ENCODE measurements at places on chromosomes 7 and 10.
A peak's percentile ranks its signal among the peaks of the same experiment; 100 is the strongest.

DNA sequence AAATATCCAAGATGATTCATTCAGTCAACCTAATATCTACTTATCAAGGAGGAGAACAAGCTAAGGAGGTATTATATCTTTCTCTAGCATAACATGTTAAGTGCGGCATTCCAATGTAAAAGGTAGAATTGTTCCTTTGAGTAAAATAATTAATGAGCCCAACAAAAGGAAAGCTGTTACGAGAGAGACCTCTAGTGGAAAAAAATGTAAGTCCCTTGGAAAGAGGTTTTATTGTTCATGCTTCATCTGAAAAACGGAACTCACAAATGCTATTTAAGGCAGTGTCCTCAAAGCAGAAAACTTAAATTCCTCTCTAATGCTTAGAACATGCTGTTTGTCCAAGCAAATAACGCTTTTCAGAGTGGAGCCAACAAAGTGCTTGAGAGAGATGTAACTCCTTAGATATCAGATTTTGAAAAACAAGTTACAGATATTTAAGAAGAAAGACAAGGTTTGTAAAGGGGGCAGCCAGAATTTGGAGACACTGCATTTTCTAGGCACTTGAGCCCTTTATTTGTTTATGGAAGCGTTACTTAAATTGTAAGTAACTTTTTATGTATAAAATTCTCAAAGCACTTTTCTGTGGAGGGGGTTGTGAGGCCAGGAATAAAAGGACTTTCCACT, 119.9 kb downstream of the TFEC start:
- DNase-seq: no peak

GRCh38 chr7:159121068-159121467, 23.6 kb downstream of the VIPR2 start:
- no peak for DNase-seq

DNA sequence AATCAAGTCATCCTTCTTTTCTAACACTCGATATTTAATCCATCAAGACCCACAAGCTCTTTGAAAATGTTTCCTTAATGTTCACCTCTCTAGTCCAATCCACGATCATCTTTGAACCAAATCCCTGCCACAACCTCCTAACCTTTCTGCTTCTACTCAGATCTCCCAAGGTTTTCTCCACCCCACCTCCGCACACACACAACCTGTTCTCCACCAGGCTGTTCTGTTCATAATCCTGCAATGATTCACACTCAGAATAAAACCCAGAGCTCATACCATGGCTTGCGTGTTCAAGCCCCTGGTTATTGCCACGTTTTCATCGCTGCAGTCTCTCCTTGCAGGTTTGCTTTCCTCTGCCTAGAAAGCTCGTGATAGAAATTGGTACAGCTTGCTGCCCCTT, 53.8 kb upstream of the BAMBI start:
- no peak for DNase-seq

DNA sequence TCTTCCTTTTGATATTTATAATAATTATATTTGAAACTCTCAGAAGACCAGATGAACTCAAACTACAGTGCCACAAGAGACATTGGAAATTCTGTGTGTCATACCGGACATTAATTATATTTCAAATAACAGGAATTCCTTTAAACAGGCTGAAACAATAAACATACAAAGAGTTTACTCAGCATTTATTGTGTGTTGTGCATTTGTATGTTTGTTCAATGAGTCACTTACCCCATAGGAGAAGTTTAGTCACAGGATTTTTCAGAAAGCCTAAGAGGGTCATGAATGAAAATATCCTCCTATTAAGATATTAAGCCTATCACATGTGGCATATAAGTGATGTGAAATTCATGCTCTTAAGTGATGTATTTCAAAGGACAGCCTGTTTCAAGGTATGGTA, 566.8 kb downstream of the CNTNAP2 start:
- no peak for DNase-seq

DNA sequence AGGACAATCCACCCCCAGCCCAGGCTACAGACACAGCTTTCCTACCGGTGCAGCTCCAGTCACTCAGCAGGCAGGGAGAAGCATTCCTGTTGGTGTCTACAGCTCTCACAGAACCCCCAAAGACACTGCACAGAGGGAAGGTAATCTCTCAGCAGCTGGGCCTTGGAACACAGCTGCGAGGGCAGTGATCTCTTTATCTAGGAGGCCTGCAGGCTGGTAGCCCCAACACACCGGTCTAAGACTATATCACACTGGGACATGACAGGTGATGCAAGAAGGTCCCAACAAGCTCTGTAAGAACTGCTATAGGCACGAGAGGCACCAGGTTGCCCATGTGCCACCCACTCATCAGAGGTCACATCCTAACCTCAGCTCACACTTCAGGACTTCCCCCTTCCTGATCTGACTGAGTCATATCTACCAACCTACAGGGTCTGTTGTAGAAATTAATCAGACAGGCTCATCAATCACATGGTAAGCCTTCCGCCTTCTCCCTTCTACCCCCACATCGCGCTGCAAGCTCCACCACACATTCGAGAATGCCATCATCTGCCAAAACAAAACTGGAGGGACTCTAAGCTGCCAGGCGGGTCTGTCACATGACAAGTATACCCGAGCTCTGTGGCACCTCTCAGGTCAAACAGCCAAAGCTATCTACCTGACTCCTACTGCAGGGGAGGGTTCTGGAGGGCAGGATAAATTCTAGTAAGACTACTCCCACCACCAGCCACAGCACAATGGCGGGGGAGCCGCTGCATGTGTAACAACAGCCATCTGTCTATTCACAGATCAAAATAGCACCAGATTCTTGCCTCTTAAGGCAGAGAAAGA, 26.1 kb downstream of the FAM53B start:
- peak; percentile 54 for DNase-seq

DNA sequence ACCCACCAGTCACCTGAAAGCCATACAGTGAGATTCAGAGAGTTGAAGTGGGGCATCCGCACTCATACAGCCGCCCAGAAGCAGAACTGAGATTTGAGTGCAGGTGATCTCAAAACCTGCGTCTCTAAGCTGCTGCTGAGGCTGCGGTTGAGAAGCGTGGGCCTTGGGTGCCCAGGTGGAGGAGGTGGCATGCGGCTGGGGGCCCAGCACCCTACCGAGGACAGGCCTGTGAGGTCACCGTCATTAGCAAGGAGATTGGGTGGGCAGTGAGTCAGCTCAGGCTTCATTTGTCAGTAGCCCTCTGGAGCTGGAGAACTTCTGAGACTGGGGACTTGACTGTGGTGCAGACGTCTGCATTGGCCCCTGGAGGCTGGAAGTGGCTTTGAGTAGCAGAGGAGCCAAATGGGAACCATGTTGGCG, 29.8 kb downstream of the ZMIZ1 start:
- no peak for DNase-seq

DNA sequence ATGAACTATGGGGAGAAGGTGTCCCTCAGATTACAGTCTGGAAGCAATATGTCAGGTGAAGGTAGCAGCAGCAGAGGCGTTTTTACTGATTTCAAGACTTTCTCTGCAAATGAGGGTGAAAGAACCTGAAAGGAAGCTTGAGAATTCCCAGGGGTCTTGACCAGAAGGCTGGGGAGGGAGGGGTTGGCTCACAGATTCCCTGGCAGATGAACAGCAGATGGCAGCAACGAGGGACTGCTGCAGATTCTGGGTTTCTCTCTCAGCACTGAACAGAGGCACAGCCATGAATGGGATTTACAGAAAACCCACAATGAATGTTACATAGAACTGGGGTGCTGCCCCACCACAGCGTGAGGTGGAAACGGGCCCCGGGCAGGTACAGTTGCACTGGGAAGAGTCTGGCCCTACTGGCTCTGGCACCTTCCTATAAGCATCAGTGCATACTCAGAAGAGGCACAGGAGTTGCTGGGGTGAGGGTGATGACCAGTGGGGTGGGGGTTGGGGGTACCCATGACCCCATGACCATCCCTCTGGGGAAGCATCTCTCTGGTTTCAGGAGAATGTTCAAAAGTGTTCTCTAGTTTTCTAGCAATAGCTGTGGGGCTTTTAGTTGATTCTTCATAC, 317.8 kb downstream of the SH2D4B start:
- DNase-seq: no peak

- DNase-seq: no peak
Observed at GRCh38 chr10:86752311-86752710, 4.1 kb upstream of the BMPR1A start.

GRCh38 chr7:103592844-103593243, 146.8 kb upstream of the SLC26A5 start:
- DNase-seq: no peak

GRCh38 chr7:27513885-27514284, 148.8 kb downstream of the HIBADH start:
- DNase-seq: no peak

- no peak for DNase-seq
Observed at GRCh38 chr10:129758207-129759021, 205.7 kb downstream of the EBF3 start.

DNA sequence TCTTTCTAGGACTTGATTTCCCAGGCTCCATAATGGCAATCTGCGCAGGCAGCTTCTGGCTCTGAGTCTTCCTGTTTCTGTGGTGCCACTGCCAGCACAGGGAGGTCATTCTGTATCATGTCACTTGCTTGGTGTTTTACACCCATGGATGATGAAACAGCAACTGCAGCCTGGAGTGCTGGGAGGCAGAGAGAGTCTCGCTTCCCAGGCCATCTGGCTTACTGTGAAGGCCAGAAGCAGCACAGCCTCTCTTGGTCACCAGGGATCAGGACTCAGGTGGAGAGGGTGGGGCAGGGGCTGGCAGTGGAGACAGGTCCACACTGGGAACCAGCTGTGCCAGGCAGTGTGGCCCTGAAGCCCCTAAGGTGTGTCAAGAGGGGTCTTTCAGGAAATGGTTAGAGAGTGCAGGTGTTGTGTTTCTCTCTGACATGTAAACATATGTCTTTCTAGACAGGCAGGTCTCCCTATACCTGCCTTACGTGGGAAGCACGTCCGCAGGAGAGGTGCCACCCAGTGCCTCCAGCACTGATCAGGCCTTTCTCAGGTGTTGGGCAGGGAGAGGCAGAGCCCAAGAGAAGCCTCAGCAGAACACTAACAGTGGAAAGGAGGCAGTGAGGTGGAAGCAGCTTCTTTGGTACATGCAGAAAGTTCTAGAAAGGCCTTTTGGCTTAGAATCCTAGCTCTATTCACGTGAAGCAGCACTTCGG, 71.4 kb downstream of the INSIG1 start:
- DNase-seq: no peak

DNA sequence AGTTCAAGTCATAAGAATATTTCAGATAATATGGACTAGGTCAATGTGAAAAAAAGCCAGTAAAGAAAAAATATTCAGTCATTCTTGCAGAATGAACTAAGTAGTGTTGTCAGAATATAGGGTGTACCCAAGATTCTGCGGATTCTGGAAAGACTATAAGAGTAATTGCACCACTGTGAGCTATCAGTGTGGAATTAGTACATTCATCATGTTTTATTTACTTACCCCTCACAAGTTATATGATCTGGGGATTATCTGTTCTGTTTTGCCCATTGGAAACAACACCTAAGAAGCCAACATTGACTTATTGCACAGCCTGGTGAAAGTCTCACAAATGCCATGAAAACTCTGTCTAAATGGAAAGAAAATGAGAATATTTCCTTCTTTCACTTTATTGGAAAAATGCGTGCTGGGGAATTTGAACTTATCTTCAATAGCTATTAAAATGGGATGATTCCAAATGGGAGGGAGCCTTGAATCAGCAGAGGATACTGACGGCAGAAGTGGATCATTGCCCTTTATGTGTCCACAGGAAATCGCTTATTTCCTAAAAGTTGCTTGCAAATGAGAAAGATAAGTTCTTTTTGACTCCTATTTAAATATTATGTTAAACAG, 563.3 kb upstream of the POM121L12 start:
- DNase-seq: no peak

- no peak for DNase-seq
Observed at GRCh38 chr10:34024282-34024681, 689.8 kb upstream of the NRP1 start.

GRCh38 chr10:97004591-97004990, 172.5 kb downstream of the LCOR start:
- no peak for DNase-seq

DNA sequence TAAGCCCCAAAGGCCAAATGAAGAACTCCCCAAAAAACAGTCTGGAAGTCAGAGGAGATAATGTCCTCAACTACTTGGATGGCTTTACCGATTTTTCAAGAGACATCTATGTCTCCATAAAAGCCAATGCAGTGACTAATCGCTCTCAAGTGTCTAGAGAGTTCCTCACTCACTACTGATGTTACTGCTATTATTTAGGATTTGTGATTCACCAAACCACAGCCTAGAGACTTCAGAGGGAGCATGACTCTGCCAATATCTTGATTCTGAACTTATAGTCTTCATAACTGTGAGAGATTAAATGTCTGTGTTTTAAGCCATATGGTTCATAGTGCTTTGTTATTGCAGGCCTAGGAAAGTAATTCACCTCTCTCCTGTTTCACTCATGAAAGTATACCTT, 160.2 kb downstream of the IPMK start:
- no peak for DNase-seq

DNA sequence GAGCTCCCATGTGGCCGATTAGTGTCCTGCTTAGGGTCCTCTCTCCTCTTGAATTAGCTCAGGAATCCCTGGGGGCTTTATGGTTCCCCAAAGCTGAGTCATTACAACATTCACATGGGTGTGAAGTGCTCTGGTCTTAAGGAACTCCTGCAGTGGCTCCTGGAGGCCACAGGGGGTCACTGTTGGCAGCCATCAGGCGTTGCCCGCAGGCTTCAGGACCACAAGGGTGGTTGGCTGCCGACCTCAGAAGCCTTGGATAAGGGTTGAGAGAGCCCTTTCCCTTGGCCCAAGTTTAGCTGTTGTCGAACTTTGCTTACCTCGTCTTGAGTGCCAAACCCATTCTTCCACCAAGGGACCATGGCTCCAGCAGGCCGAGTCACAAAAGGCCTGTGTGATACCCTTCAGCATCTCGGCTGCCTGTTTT, 61.7 kb downstream of the SH2D4B start:
- peak; percentile 6 for DNase-seq

GRCh38 chr10:128833671-128834070, 633.4 kb upstream of the MGMT start:
- DNase-seq: no peak

- DNase-seq: no peak
Observed at GRCh38 chr10:75283671-75284470, 48.1 kb upstream of the COMTD1 start.

DNA sequence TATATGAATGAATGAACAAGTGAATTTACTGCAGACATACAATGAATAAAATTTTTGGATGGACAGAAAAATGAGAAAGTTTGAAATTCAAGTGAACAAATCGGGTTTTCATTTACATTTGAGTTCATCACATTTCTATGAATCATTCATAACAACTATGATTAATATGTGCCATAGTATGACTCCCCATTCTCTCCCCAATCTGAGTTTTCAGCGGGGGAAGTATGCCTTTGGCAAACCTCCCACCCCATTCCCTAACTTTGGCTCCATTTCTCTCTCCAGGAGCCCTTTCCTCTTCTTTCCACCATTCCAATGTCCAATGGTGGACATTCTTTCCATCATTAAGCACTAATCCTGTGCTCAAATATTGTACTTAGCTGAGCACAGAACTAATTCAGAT, 96.8 kb upstream of the LSM8 start:
- DNase-seq: no peak

- DNase-seq: no peak
Observed at GRCh38 chr10:74088722-74089121, 61.9 kb downstream of the AP3M1 start.

GRCh38 chr7:98399462-98399861, 1.4 kb downstream of the BAIAP2L1 start:
- DNase-seq: no peak

GRCh38 chr7:13276977-13277376, 589.5 kb downstream of the ARL4A start:
- no peak for DNase-seq

Measured in stimulated activated CD4-positive, alpha-beta T cell treated with anti-CD3 and anti-CD28 coated beads, Interleukin-1b, Interleukin-23, amount 100 ng/mL, for 1 hour (primary cell).